Skin of body (tissue), 3 donors: ENCODE measurements at places on chromosomes 1 and 21. TPM values are rescaled to one million over a fixed set of nuclear protein-coding genes. Genes with fewer than 3 reads are reported as not detected.

The GLRX2 gene
- 4.9 TPM for total RNA-seq

The GJA8 gene
- total RNA-seq = not detected

The FCN3 gene
- not detected for total RNA-seq

DNA sequence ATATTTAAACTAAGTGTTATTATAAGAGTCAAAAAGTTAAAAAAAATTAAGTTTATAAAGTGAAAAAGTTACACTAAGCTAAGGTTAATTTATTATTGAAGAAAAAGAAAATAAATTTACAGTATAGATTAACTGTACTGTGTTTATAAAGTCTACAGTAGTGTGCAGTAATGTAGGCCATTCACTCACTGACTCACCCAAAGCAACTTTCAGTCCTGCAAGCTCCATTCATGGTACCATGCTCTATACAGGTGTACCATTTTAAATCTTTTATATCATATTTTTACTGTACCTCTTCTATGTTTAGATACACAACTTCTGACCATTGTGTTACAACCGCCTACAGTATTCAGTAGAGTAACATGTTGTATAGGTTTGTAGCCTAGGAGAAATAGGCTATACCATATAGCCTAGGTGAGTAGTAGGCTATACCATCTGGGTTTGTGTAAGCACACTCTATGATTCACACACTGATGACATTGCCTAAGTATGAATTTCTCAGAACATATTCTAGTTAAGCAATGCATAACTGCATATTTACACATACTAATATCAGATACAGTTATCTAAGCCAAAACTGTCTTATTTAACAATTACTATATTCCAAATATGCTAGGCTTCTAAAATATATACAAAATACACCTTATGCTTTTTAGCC, 80.6 kb upstream of the GFI1 start:
- DNase-seq = no peak

GRCh38 chr21:46515109-46515508, 56.4 kb downstream of the DIP2A start:
- no peak for DNase-seq
